GM04504 (cell line): ENCODE measurements at places on chromosomes 5 and 9.

DNA sequence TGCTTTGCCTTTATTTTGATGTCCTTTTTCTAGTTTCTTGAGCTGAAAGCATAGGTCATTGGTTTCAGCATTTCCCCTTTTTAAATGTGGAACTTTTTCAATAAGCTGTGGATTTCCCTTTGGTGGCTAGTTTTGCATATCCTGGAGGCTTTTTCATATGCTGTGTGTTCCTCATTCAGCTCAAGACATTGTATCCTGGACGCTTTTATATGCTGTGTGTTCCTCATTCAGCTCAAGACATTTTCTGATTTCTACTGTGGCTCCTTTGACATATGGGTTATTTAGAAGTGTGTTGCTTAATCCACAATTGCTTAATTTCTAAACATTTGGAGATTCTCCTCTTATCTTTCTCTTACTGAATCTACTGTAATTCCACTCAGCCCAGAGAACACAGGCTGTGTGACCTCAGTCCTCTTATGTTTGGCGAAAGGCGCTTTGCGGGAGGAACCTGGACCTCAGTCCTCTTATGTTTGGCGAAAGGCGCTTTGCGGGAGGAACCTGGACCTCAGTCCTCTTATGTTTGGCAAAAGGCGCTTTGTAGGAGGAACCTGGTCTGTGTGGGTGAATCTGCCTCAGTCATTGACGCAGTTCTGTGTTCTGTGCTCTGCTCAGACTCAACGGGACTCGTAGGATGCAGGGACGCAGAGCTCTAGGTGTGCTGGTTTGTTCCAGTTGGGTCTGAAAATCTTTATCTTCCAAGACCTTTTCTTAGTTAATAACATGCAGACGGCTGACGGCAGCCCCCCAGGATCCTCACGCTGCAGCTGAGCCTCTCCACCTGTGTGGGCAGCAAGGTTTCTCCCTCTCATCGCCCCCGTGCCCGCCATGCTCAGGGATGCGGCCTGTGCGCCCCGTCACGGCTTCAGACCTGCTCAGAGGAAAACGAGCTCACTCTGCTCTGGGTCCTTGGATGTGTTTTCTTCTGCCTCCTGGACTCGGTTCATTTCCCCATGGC, 6.0 kb upstream of the SLC9A3 start:
- DNase-seq: no peak

GRCh38 chr5:162289489-162289888, 221.9 kb downstream of the GABRG2 start:
- no peak for DNase-seq

DNA sequence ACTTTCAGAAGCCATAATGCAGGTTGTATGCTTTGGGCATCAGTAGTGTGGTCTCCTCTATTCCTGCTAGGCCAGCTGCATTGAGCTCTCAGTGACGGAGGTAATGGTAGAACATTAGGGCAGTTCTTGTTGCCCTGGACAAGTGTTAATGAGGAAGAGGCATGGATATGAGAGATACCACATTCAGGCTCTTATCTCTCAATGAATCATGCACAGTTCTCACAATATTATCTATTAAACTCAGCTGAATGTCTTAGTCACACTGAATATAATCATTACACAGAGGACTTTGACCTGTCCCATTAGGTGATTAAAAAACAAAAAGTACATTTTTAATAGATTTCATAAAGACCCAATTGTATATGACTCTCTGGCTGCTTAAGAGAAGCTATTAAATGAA, 76.6 kb upstream of the SSBP2 start:
- DNase-seq: no peak

GRCh38 chr5:43357067-43357466, 43.9 kb upstream of the HMGCS1 start:
- no peak for DNase-seq

- DNase-seq: no peak
These were observed 9.0 kb downstream of the ABL1 start for GRCh38 chr9:130844044-130844451.

DNA sequence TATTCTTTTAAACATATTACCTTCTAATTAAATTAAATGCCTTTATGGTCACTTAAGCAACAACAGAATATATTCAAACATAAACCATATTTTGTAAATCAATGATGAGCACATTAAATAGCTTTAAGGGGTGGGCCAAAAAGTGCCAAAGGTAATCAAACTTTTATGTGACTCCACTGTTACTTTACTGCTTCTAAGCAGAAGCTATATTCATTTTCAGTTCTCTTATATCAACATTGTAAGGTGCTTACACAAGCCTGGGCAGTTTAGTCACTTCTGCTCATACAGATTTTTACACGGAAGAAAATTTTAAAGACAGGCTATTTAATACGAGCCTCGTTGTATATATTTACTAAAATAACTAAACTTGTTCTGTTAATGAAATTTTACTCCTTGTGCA, 29.9 kb downstream of the RFX3 start:
- no peak for DNase-seq

- no peak for DNase-seq
These were observed 82.3 kb upstream of the SIMC1 start for GRCh38 chr5:176155922-176156359.

DNA sequence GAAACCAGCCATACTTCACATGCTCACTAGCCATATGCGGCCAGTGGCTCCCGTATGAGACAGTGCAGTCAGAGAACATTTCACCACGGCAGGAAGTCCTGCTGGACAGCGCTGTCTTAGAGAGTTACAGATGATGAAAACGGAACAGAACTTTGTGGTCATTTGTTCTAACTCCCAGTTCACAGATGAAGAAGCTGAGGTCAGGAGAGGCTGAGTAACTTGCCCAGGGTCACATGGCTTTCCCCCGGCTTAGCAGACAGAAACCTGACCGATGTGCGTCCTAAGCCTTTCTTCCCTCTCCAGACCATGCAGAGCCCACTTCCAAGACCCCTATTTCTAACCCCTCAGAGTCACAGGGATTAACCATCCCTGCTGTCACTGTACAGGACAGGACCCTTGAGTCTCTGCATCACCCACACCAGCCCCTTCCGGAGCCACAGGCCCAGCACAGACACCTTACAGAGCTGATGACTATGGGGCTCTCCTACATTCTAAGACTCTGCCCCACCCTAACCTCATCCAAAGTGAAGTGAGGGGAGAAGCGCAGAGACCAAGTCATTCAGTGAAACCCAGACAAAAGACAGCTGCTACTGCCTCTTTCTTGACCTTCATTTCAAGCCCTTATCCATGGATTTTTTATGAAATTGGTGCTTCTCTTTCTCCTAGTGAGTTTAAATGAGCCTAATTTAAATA, 86.9 kb downstream of the PTPN3 start:
- DNase-seq: no peak

DNA sequence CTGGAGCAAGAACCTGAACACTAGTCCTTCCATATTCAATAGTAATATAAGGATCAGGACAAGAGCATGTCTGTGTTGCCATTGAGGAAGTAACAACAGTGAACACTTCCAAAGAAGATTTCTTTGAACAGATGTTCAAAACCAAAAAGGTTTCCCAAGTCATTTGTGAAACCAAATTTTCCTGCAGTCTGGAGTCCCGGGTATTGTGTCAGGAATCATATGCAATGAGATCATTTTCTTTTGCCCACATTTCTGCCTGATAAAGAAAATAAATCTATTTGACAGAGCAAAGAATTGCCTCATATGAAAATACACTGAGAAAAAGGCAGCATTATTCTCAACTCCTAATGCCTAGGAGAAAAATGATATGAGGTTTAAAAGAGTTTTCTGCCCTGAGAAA, 151.7 kb downstream of the SNX18 start:
- DNase-seq: no peak

DNA sequence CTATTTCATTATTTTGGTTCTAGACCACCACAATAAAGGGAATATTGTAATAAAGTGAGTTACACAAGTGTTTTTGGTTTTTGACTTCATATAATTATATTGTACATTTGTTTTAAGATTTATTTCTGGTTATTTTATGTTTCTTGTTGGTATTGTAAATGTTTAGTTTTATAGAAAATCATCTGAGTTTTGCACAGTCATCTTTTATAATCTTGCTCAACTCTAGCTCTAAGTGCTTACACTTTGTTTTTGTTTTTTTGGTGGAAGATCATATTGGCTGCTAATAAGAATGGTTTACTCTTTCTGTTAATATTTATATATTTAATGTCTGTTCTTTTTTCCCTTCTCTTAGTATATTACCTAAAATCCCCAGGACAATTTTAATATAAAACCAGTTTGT, 135.0 kb downstream of the CNTLN start:
- DNase-seq: no peak

DNA sequence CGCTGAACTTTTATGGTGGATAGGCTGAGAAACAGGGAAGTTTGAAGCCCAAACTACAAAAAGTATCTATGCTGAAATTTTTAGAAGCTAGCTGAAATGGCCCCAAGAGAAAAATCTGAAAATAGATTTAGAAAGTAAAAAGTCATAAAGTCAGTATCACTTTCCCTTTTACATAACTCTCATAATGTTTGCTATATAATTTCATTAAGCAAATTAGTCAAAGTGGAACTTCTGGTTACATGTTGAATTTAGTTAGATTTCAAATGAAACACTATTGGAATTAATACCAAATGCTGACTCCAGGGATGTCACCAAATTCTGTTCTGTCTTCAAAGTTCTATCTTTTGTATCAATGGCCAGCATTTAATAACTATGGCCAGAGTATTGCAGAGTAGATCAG, 126.9 kb downstream of the TTC39B start:
- DNase-seq: no peak
